Activated T-cell treated with anti-CD3 and anti-CD28 coated beads for 24 hours (primary cell): ENCODE measurements at places on chromosomes 11 and 22.

DNA sequence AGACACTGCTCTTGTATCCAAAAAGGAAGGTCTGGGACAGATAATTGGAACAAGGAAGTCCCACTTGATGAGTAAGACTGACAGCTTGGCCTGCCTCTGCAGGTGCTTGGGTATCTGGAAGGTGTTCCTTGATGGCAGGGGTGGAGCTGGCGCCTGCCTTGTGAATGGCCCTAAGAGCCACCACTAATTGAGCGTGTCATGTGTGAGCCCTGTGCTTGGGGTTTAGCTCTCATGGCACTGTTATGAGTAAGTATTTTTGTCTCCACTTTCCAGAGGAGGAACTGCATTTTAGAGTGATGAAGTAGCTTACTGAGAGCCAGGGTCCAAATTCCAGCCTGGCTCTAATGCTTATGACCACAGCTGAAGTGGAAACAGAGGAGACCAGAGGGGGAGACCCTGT lies 71.2 kb upstream of the NECTIN1 start:
- no peak for DNase-seq

DNA sequence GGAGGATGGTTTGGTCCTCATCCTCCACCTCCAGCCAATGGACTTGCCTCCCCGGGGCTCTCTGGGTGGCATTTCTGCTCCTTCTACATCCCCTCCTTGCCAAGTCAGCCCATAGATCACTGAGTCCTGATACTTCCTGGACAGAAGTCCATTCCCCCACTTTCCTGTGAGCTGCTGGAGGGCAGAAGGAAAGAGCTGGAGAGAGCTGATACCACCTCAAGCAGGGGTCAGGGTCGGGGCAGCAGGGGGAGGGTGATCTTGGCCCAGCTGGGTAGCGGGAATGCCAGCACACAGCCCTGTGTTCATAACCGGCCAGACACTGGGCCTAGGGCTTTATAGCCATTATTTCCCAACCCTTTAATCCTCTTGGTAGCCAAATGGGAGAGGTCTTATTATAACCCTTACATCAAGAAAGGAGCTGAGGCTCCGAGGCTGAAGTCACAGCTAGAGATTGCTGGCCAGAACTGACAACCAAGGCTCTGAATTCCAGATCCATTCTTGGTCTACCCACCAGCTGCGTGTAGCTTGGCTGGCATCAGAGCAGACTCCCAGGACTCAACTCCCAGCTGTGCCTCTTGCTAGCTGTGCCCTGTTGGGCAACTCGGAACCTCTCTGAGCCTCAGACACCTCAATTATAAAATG lies 39.9 kb downstream of the CD6 start:
- no peak for DNase-seq

GRCh38 chr22:43293655-43294392 lies 49.3 kb downstream of the SCUBE1 start:
- DNase-seq, result no peak

GRCh38 chr22:24441406-24442351 lies 14.3 kb downstream of the ADORA2A start:
- no peak for DNase-seq

DNA sequence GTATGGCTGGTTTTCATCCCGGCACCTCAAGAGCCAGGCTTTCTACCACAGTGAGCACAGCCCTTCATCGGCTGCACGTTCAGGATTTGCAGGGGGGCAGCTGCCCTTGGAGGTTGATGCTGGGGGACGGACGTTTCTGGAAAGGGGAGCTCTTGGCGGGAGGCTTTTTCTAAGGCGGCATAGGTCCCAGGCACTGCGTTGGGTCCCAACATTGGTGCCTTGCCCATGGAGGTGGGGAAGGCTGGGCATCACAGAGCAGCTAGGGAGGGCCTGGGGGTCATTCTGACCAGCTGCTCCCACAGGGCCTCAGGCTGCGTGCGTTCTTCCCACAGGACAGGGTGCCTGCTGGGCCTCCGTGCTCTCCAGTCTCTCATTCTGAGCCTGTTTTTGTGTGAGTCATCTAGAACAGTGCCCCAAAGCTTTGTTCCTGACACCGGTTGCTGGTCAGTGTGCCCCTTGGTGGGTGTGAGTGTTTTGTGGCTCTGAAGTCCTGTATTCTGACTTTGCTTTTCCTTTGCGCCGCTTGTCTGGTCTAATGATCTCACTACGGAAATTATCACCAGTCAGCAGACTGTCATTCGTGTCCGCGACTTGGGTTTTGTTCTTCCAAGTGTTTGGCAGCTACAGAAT lies 275.9 kb downstream of the TBC1D22A start:
- DNase-seq, result no peak

GRCh38 chr11:105609341-105609781 lies 512 bp upstream of the GRIA4 start:
- no peak for DNase-seq
